ENCODE measurements at places on chromosomes 3 and 15. TPM values are rescaled to one million over a fixed set of nuclear protein-coding genes. Genes with fewer than 3 reads are reported as not detected.

- peak; percentile 30 for DNase-seq
Measured at GRCh38 chr3:180433152-180433551, 168.8 kb upstream of the TTC14 start.

Gene DUOXA2
- total RNA-seq: not detected

Gene STRIT1
- not detected for total RNA-seq

Gene TMEM45A
- total RNA-seq: 10.7 TPM
